ENCODE measurements at places on chromosomes 12 and 14.

DNA sequence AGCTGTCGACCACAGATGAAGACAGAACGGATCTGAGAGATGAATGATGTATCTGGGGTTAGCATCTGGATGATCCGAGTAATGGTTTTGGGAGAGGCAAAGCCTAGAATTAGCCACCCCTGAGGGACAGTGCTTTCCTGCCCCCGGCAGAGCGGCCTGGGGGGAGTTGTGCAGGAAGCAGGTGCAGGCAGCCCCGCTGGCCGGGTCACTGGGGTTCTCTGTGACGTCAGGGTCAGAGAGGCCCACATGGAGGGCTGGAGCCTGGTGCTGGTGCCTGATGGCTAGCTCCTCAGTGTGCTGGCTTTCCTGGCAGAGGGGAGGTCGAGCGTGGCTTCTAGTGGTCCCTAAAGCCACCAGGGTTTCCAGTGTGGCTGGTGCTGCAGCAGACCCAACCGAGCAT is 70.3 kb downstream of the ADGRD1 start:
- DNase-seq: no peak

DNA sequence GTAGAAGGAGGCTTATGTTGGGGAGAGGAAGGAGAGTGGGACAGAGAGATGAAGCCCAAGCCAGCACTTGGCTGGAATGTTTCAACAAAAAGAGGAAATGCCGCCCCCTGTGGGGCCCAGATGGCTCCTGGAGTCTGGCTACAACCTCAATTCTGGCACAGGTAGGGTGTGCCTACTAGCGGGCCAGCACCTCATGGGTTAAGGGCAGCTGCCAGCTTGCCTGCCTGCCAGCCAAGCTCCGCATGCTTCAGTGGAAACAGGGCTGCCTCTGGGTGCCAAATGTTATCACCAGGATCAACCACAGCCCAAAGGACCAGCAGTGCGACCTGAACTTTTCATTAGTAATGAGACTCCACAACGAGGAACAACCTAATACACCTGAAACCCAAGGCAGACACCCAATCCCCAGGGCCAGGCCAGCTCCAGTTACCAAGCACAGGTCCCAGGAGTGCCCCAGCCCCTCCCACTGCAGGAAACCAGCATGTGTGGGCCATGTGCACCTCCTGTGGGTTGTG is 11.3 kb downstream of the RAB15 start:
- DNase-seq: no peak

DNA sequence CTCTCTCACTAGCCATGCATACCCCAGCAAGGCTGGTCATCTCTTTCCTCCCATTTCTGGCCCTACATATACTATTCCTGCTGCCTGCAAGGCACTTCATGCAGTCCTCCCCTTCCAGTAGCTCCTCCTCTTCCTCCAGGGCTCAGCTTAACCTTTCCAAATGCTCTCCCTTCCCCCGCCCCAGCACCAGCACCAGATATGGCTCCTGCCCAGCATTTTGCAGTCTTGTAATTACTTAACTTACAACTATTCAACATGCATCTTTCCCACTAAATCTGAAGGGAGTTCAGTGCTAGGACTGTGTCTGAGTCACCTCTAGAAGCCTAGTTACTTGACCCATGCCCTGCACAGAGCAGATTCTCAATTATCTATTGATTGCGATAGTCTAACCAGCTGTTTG is 1.8 kb upstream of the FBXO21 start:
- DNase-seq: no peak

- no peak for DNase-seq
Observed at GRCh38 chr14:69259168-69259526, 811 bp upstream of the GALNT16 start.

GRCh38 chr14:97074456-97074855 is 277.3 kb downstream of the VRK1 start:
- DNase-seq: no peak

DNA sequence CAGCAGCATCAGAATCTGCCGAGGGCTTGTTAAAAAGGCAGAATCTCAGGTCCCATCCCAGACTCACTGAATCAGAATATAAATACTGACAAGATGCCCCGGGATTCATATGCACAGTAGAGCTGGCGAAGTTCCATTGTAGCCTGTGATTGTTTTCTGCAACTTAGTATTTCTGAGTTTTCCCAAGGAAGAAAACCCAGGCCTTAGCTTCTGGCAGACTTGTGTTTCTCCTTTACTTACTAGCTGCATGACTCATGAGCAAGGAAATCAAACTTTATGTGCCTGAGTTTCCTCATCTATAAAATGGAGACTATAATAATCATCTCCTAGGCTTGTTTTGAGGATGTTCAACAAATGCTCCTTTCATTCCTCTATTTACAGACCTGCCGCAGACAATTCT is 278.5 kb upstream of the PLEKHG7 start:
- no peak for DNase-seq

DNA sequence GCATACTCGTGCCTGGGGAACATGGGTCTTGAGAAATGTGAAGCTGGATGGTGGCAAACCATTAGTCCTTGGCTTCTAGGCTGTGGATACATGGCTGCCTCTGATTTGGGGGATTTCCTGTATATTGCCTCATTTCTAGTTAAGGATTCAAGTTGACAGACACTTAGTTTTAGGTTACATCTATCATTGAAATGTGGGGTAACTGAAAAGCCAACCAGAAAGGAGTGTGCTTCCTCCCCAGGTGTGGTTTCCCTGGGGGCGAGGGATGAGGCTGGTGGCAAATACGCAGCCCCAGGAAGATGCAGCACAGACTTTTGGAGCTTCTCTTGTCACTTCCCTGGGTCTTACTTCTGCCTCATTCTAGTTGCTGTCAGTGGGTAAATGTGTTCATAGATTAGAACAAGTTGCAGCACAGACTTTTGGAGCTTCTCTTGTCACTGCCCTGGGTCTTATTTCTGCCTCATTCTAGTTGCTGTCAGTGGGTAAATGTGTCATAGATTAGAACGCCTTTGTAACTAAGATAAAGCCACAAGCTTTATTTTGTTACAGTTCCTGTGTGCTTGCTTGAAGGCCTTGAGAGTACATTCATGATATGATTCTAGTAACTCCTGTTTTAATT is 85.1 kb downstream of the BORCS5 start:
- DNase-seq: no peak

- no peak for DNase-seq
Observed at GRCh38 chr12:93425736-93426411, 15.9 kb downstream of the UBE2N start.

DNA sequence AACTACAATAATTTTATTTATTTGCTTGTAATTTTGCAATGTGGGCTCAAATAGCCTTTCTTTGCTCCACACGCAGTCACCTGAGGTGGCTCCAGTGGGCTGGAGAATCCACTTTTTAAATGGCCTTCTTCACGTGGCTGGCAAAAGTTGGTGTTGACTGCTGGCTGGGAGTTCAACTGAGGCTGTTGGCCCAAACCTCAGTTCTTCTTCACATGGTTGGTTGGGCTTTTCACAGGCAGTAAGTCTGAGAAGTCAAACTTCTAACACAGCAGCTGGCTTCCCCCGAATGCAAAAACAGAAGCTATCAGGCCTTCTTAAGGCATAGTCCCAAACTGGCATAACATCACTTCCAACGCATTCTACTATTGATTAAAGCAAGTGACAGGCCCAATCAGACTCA is 2.1 kb upstream of the OXA1L start:
- no peak for DNase-seq

DNA sequence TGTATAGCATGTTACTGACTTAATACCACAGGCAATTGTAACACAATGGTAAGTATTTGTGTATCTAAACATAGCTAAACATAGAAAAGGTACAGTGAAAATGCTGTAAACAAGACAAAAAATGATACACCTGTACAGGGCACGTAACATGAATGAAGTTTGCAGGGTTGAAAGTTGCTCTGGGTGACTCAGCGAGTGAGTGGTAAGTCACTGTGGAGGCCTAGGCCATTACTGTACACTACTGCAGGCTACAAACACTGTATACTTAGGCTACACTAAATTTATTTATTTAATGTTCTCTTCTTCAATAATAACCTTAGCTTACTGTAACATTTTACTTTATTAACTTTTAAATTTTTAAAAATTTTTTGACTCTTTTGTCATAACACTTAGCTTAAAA is 158.4 kb downstream of the IPO8 start:
- no peak for DNase-seq

- peak; percentile 47 for DNase-seq
Observed at GRCh38 chr14:51929166-51929565, 60.2 kb upstream of the RTRAF start.

DNA sequence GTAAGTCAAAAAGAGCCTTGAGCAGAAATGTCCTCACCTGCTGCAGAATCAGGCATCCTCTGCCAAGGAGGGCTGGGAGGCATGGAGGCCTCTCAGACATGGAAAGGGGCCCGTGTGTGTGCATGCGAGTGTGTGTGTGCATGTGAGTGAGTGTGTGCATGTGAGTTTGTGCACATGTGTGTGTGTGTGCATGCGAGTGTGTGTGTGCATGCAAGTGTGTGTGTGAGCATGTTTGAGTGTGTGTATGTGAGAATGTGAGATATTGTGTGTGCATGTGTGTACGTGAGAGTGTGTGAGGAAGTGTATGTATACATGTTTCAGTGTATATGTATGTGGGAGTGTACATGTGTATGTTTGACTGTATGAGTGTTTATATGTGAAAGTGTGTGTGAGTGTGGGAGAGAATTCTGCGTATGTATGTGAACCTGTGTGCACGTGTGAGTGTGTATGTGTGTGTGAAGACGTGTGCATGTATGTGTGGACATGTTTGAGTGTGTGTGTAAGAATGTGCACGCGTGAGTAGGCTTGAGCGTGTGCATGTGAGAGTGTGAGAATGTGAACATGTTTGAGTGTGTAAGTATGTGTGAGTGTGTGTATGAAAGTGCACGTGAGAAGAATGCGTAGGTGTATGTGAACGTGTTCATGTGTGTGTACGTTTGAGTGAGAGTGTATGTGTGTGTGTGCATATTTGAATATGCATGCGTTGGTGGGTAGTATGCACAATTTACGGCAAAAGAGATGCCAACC is 90.8 kb downstream of the TBX5 start:
- DNase-seq: no peak

- DNase-seq: no peak
Observed at GRCh38 chr14:92247947-92248346, 75.0 kb upstream of the SLC24A4 start.

- peak; percentile 7 for DNase-seq
Observed at GRCh38 chr14:100408350-100409002, 85.3 kb downstream of the SLC25A47 start.

GRCh38 chr14:38089123-38089522 is 118.6 kb upstream of the SSTR1 start:
- DNase-seq: no peak

- DNase-seq: no peak
Observed at GRCh38 chr14:53231171-53231570, 78.0 kb upstream of the DDHD1 start.

DNA sequence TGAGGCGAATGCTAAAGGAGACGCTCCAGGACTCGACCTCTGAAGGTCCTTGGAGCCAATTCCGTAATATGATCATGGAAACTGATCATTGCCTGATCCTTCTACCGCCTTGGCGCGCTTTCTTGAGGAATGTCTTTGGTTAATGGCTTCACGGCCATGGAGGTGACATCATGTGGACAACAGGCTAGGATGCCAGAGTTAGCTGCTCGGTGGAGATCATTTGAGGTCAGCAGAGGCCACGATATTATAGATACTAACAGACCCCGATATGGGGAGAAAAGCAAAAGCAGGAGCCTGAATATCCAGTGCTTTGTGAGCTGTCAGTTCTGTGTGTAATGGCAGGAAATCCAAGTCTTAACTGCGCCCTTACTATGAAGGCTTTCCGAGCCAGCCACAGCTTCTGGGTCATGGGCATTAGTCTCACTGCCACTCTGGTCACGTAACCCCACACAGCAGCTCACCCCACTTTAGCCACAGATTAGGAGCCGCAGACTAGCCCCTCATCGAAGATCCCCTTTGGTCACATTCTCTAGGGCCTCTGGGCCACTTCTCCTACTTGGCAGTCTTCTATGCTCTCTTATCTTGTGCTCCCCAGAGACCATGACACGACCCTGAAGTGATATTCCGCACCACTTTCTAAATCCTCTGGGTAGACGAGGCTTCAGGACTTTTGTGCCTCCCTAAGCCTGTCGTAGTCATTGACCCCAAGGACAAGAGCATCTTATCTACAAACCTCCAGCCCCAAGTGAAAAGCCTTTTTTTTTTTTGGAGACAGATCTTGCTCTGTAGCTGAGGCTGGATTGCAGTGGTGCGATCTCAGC is 724 bp upstream of the CS start:
- DNase-seq: peak; percentile 13

DNA sequence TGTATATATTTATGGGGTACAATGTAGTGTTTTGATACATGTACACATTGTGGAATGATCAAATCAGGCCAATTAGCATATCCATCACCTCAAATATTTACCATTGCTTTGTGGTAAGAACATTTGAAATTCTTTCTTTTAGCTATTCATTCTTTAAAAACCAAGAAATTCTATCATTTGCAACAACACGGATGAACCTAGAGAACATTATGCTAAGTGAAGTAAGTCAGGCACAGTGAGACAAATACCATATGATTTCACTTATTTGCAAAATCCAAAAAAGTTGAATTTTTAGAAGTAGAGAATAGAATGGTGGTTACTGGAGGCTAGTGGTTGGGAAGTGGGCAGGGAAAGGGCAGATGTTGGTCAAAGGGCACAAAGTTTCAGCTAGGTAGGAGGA is 129.3 kb upstream of the PTPRQ start:
- no peak for DNase-seq
